ENCODE measurements at places on chromosomes 11 and 22.

GRCh38 chr11:75891947-75892739 lies 77.1 kb downstream of the UVRAG start:
- no peak for DNase-seq

DNA sequence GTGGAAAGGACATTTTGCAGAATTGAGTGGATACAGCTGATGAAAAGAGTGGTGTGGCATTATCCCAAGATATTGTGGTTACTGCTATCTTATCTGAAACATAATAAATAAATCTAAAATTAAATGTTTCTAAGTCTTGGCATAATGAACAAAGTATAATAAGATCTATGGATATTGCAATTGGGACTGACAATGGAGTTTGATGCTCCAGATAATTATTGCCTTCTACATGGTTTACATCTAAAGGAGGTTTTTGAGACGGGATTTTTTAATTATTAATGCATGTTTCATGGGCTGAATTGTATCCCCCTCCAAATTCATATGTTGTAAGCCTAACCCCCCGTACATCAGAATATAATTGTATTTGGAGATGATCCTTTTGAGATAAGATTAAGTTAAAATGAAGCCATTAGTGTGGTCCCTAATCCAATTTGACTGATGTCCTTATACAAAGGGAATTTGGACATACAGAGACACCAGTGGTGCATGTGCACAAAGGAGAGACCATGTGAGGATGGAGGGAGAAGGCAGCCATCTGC lies 198.5 kb downstream of the MSANTD4 start:
- DNase-seq: no peak

GRCh38 chr11:73283276-73284000 lies 11.3 kb downstream of the P2RY6 start:
- DNase-seq: no peak

- no peak for DNase-seq
Observed at GRCh38 chr11:132054822-132055221, 684.4 kb downstream of the NTM start.

DNA sequence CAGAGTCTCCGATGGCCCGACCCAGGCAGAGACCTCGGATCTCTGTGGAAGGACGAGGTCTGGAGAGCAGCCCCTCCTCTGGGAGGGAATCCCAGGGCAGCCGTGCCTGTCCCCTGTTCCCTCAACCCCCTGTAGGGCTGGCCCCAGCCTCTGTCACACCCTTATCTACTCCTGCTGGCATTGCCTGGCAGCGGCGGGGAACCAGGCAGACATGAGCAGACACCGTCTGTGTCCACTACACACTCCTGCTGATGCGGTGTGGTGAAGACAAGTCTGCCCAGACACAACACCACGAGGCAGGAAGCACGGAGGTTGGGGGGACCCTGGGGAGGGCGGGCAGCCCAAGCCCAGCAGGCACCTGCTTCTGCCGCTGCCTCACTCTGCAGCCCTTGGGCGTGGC lies 52.5 kb upstream of the A4GALT start:
- DNase-seq: no peak

- no peak for DNase-seq
Observed at GRCh38 chr11:120390585-120390922, 54.3 kb downstream of the ARHGEF12 start.

DNA sequence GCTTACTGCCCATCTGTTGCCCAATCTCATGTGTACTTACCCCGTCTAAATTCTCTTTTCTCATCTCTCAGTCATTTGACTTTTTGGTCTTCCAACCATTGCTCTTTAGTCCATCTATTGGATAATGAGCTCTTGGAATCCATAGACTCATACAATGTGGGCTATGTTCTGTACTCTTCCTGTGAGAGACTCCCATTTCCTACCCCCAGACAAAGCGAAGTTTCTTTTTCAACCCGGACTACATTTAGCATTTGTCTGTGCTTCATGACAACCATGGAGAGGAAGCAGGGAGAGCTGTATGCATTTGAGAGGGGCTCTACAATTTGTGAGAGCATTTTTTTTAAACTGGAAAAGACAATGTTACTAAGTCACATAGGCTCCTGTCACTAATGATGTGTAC lies 4.0 kb upstream of the ARHGAP42 start:
- no peak for DNase-seq

- no peak for DNase-seq
Observed at GRCh38 chr11:35539781-35540281, 14.4 kb upstream of the PAMR1 start.

DNA sequence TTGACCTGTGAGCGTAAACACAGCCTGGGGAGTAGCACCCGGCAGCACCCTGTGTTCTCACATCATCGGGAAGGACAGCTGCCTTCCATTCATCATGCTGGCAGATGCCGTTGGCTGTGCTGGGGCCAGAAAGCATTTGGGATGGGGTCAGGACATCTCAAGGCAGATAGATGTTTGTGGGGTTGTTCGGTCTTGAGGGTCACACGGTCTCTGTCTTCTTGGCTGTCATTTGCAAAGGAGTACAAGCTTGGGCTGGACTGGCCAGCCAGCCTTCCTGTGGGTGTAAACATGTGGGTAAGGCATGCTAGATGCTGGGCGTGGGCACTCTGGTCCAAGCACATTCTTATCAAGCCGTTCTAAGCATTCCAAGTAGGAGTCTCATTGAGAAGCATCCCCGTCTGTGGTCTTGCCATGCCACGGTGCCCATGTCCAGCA lies 81.4 kb downstream of the TBC1D22A start:
- no peak for DNase-seq

DNA sequence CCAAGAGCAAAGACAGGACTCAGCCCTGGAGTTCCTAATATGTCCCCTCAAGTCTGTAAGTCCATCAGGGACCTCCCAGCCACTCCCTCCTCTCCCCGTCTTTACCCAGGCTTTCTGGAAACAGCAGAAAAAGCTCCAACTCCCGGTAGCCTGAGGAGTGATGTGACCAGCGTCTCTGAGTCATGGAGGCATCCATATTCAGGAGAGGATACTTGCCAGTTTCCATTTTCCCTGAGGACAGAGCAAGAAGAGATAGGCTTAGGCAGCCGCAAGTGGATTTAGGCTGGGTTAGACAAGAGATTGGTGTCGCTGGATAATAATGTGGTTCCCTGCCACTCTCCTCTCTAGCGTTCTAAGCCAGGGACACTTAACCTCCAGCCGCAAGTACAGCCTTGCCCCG lies 206.6 kb downstream of the GRIK4 start:
- no peak for DNase-seq

DNA sequence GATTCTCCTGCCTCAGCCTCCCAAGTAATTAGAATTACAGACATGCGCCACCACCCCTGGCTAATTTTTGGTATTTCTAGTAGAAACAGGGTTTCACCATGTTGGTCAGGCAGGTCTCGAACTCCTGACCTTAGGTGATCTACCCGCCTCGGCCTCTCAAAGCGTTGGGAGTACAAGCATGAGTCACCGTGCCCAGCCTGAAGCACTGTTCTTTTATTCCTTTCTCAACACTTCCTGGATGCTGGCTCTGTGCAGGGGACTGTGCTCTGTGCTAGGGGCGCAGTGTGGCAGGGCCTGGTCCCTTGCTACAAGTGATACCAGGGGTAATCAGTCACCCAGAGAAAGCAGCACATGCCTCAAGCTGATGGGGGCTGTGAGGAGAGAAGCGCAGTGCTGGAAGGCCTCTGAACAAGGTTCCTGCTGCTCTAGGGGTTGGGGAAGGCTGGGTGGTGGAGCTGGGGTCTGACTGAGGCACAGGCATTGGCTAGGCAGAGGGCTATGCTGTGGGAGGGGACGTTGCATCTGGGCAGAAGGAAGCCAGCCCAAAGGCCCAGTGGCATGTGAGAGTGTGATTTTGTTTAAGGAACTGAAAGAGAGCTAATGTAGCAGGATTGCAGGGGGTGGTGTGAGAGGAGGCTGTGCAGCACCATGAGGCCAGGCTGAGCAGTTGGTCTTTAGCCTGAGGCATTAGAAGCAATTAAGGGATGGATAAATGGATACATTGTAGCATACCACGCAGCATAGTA lies 42.5 kb downstream of the CABIN1 start:
- no peak for DNase-seq

DNA sequence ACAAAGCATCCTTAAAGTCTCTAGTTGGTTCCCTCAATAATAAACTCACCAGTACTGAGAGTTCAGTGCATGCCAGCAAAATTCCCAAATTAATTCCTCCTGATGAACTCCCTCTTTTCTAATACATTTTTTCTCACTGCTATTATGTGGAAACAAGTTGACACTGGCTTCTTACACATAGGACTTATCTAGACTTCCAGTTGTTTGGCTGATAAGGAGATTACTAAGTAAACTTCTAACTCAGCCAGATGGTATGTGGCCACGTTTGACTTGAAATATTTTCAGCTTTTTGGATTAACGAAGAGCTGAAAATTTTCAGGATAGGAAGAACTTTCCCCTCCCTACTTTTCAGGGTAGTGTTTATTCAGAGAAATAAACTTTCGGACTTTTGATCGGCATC lies 1154.2 kb upstream of the TENM4 start:
- no peak for DNase-seq

DNA sequence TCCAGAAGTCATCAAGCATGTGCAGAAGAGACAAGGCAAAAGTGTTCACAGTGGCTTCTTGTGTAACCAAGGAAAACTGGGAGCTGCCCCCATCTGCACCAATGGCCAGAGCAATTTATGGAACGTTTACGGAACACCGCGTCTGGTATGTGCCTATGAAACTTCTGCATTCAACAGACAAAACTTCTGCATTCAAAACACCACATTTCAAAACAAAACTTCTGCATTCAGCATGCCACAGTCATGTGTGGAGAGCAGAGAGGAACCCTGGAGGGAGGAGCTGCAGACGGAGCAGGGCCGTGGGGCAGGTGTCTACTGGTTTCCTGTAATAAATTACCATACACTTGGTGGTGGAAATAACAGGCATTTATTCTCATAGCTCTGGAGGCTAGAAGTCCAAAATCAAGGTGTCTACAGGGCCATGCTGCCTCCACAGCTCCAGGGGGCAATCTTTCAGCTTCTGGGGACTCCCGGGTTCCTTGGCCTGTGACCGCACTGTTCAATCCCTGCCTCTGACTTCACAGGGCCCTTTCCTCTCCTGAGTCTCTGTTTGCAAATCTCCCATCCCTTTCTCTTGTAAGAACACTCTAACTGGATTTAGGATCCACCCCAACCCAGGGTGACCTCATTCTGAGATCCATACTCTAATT lies 32.2 kb downstream of the RPL3 start:
- no peak for DNase-seq

DNA sequence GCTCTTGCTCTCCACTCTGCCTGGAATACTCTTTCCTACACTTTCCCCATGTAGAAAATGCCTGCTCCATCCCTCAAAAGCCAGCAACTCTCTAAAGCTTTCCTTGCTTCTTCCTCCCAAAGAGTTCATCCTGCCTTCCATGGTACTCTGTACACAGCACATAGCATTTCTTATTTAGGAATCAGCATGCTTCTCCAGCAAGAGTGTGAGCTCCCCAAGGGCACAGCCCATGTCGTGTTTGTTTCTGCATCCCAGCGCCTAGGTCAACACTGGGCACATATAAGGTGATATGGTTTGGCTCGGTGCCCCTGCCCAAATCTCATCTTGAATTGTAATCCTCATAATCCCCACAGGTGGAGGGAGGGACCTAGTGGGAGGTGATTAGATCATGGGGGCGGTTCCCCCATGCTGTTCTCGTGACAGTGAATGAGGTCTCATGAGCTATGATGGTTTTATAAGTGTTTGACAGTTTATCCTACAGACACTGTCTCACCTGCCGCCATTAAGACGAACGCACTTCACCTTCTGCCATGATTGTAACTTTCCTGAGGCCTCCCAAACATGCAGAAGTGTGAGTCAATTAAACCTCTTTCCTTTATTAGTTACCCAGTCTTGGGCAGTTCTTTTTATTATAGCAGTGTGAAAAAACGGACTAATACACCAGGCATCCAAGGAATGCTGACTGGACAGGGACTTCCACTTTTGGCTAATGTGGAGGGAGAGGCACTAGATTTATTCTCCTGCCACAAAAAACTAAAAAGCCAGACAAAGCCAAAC lies 8.2 kb downstream of the VPS37C start:
- no peak for DNase-seq

- DNase-seq: no peak
Observed at GRCh38 chr11:18578975-18579598, 9.4 kb downstream of the UEVLD start.

GRCh38 chr22:25419247-25420113 lies 145.0 kb upstream of the GRK3 start:
- no peak for DNase-seq

DNA sequence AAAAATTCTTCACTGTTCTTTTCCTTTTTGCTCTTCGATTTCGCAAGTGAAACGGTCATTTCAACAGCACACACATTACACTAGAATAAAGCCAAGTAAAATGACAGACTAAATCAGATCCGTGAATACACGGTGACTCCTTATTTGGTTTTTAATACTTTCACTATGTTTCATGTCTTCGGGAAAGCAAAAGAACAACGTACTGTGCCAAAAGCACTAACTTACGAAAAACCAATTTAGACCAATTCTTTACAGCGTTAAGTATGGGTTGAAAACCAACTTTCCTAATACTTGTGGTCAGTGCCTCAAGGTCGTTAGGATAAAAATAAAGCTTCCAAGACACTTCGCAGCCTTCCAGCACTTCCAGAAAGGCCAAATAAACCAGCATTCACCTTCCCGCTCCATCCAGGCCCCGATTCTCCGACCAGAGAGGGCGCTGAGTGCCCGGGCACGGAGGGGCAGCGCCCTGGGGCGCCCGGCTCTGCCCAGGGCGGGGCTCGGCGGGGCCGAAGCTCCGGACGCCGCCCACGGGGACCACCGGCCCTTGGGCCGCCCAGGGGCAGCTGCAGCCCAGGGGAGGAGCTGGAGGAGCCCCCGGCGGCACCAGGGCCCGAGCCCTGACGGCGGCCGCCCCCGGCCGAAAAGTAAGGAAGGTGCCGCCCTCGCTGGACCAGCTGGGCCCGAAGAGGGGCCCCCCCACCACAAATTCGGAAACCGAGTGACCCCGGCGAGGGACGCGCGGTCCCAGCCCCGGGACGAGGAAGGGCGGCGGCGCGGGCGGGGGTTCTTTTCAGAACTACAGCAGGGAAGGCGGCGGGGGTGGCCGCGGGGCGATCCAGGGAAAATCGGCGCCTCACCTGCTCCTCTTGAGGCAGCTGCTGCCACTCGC lies 499 bp downstream of the ATL3 start:
- DNase-seq: no peak

Measured in iPS DF 6.9 (cell line).